ENCODE measurements at places on chromosomes 1 and 21.

DNA sequence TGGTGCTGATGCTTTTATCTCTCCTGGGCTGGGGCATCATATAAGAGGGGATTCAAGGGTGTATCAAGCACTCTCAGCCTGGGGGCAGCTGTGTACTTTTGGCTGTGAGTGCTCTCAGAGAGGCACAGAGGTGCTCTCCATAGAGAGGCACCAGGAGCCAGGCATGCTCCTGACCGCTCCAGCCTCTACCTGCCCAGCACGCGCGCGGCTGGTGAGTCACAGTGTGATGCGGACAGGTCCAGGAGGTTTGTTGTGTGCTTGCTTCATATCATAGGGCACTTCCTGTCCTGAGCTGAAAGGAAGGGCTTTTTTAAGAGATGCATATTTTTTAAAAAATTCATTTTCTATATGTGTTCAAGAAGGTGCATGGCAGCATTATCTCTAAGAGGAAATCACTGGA, 93.6 kb upstream of the BCAR3 start:
- no peak for DNase-seq

GRCh38 chr1:225911191-225912130, 12.6 kb downstream of the PYCR2 start:
- DNase-seq = peak; percentile 87

- no peak for DNase-seq
Measured at GRCh38 chr1:110548381-110548780, 29.4 kb upstream of the KCNA10 start.

GRCh38 chr1:6075748-6076147, 30.1 kb downstream of the KCNAB2 start:
- no peak for DNase-seq

DNA sequence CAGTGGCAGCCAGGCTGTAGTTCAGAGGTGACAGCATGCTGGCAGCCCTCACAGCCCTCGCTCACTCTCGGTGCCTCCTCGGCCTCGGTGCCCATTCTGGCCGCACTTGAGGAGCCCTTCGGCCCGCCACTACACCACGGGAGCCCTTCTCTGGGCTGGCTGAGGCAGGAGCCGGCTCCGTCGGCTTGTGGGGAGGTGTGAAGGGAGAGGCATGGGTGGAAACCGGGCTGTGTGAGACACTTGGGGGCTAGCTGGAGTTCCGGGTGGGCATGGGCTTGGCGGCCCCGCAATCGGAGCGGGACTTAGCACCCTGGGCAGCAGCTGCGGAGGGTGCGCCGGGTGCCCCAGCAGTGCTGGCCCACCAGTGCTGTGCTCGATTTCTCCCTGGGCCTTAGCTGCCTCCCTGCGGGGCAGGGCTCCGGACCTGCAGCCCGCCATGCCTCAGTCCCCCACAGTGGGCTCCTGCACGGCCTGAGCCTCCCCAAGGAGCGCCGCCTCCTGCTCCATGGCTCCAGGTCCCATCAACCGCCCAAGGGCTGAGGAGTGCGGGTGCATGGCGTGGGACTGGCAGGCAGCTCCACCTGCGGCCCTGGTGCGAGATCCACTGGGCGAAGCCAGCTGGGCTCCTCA, 396.8 kb downstream of the FAM72C start:
- no peak for DNase-seq

DNA sequence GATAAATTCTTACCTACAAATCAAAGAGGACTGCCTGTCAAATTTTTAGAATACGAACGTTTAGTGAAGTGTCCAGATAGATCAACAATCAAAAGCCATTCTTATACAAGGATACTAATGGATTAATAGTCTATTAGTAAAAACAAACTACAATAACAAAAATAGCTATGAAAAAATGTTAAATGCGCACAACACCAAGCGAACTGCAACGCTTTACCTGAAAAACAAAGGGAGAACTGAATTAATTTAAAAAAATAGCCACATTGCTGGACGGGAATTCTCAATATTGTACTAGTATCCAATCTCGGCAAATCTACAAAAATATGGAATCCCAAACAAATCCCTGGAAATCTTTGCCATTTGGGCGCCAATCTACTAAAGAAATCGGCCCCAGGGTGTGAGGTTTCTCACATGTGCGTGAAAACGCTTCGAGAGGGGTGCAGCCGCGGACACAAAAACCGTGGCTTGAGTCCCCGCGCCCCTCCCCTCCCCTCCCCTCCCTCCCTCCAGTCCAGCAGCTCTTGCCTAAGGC, 55.6 kb downstream of the TRAF5 start:
- no peak for DNase-seq

- DNase-seq = no peak
Measured at GRCh38 chr1:68149907-68150306, 82.4 kb downstream of the WLS start.

GRCh38 chr1:15592285-15592684, 7.4 kb upstream of the AGMAT start:
- DNase-seq = no peak

DNA sequence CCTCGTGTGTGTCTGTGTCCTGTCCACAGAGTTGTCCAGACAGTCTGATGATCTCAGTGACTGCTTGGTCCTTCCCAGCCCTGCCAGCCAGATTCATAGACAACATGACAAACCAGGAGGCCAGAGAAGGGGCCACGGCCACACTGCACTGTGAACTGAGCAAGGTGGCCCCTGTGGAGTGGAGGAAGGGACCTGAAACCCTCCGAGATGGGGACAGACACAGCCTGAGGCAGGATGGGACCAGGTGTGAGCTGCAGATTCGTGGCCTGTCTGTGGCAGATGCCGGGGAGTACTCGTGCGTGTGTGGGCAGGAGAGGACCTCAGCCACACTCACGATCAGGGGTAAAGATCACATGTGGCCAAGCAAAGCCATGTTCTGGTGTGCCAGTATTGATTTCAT, 96.4 kb downstream of the OBSCN start:
- no peak for DNase-seq

GRCh38 chr1:236148470-236148845, 6.1 kb downstream of the GPR137B start:
- no peak for DNase-seq

DNA sequence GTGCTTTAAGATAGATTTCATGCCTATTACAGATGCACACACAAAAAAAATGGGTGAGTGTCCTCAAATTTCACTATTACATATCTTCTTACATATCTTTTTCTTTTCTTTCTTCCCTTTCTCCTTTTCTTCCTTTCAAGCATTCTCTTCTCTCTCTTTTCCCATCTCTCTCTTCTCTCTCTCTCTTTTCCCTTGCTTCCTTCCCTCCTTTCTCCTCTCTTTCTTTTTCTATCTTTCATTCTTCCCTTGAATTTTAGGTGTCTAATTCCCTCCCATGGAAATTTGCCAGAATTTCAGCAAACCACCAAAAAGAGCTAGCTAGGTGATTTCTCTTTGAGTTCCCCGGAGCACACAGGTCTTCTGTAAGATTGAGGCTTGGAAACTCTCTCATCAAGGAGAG, 395.3 kb upstream of the RUNX1 start:
- DNase-seq = no peak

DNA sequence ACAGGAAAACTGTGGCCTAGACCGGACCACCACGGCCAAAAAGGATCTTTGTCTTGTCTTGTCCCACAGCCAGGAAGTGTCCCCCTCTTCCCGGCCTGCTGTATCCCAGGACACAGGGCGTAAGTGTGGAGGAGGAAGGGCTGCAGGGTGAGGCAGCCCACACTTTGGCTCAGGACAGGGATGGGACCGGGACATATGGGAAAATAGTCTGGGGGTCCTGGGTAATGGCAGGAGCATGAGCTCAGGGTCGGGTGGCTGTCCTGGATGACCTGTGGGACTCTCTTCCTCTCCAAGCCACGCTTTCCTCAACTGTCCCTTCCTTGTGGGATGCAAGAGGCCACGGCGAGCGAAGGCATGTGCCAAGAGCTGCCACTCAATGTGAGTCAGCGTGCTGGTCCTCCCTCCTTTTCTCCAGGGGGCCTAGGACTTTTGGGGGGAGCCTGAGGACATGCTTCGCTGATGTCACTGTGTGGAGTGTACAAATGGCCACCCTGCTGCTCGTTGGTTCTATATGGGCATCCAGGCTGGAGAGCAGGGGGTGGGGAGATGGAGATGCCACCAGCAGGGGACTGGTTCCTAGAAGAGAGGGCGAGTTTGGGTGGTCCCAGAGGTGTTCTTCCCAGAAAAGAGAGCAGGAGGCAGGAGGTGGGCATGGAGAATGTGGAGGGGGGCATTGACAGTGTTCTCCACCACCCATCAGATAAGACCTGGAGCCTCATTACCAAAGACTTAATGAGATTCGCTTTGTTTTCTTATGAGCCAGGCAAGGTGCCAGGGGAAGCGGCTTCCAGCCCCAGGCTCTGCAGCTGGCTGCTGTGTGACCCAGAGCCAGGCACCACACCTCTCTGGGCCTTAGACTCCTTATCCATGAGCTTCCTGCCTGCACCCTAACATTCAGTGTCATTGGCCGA, 11.5 kb upstream of the PADI1 start:
- DNase-seq = no peak

GRCh38 chr1:71502006-71502405, 421.2 kb upstream of the ZRANB2 start:
- DNase-seq = no peak

DNA sequence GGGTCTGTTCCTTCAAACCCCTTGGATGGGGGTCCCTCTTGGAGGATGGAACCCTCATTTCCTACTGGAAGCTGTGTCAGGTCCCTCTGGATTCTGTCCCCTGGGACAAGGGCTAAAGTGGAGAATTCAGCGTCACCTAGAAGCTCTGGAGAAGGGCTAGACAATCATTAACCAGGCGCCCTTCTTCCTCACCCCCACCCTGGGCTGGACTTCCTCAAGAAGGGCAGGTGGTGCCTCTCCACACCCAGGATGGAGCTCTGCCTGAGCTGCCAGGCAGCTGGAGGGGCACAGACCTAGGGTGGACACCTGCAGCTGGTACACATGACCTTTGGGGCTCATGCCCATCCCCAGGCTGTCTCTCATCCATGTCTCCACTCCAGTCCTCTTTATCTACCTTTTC, 3.6 kb downstream of the CELF3 start:
- DNase-seq = no peak

DNA sequence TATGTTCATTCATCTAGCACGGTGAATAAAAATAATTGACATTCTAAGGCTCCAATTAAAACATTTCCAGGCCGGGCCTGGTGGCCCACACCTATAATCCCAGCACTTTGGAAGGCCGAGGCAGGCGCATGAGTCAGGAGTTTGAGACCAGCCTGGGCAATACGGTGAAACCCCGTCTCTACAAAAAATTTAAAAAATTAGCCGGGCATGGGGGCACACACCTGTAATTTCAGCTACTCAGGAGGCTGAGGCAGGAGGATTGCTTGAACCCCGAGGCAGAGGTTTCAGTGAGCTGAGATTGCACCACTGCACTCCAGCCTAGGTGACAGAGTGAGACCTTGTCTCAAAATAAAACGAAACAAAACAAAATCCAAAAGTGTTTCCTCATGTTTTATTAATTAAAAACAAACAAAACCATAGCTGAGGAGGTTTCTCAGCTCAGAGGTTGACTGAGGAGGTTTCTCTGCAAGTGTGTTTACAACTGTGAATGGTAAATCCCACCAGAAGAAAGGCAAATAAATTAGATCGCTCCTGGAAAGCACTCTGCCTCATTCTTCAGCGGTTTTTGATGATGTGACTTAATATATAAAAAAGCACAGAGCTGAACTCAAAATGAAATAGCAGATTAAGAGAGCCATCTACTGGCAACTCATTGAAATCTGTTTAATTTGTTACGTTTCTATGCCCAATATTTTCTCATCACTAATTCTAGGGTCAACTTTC, 37.7 kb upstream of the ATG4C start:
- peak; percentile 56 for DNase-seq

- DNase-seq = no peak
Measured at GRCh38 chr1:101394041-101394440, 157.2 kb downstream of the S1PR1 start.

GRCh38 chr1:85289207-85289847, 12.9 kb upstream of the BCL10 start:
- DNase-seq = no peak

DNA sequence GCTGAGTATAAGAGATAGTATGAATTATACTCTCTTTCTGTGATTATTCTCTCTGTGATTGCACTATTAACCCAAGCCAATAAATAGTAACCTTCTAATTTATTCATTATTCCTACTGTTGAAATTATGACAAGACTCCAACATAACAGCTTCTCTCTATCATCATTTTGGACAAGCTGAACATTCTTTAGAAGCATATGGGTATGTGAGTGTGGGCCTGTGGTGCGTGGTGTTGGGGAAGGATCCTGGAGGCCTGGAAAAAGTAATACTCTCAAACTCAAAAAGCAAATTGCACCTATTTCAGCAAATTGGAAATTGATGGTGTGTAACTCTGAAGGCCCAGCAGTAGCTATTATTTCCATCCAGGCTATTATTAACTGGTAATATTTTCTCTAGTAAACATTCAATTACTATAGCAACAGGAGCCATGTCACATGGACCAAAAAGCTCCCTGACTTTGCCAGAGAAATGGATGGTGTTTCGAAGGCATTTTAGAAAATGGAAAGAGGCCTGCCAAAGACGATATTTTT, 502.8 kb downstream of the LTN1 start:
- no peak for DNase-seq

- no peak for DNase-seq
Measured at GRCh38 chr1:67084765-67085318, 30.9 kb upstream of the SLC35D1 start.

DNA sequence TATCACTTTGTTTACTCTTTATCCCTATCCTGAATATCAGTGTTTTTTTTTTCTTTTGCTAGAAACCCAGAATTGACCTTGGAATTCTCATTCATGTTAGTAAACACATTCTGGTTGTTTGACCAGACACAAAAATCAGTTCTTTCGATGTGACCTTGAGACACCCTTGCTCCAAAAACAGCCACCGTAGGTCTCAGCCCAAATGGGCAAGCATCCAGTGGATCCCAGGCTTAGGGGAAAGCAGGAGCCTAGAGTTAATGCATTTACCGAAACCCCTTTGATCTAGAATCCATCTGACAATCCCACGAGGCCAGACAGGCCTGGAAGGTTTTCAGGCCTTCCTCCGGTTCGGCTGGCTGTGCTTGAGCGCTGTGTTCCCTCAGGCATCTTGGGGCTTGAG, 47.6 kb downstream of the IRF2BP2 start:
- DNase-seq = no peak

DNA sequence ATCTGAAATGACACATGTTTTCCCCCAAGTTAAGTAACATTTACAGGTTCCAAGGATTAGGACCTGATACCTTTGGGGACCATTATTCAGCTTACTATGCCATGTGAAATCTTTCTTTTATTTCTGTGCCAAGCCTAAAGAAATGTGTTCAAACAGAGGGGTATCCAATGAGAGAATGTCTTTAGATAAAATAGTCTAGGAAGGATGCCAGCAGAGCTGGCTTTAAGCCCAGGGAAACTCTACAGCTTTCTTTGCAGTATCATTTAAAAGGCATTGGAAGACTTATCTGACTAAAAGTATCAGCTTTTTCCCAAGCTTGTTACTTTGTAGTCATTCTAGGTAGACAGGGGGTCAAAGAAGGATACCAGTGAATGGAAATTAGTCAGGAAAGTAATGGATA, 860.4 kb downstream of the PLA2G4A start:
- no peak for DNase-seq

GRCh38 chr1:204751883-204752687, 66.5 kb upstream of the LRRN2 start:
- DNase-seq = no peak

GRCh38 chr1:66207484-66207883, 326.5 kb upstream of the SGIP1 start:
- DNase-seq = no peak

GRCh38 chr1:53326598-53327181, 1.2 kb downstream of the LRP8 start:
- no peak for DNase-seq

GRCh38 chr1:153779781-153780541, 4.8 kb downstream of the SLC27A3 start:
- DNase-seq = no peak

Data from GM13976 (cell line).